ENCODE measurements at places on chromosomes 11 and 22.

DNA sequence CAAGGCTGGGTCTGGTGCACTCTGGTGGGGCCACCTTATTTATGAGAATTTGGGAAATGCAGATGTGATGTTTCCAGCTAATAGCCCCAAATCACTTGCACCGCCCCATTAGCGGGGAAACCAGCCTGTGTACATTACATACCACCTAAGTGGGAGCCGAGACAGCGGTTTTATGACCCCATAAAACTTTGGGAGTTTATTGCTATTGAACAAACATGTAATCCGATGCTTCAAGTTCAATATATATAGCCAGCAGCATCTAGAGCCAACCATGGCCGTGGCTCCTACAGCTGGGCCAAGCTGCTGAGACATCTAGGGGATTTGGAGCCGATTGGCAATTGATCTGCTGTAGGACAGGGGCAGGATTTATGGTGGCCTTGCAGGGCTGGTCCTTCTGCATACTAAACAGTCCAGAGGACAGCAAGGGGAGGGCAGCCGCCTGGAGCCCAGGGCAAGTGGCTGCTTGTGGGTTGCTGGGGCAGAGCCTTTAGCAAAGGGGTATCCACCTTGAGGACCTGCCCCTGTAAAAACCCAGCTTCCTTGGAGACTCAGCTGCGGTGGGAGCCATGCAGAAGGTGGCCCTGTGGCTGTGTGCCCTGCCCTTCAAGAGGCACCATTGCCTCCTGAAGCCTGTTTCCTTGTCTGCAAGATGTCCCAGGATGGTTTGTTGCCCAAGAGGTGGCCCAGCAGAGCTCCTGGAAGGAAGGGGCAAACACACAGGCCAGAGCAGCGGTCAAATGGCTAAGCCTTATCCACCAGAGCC is 47.9 kb upstream of the CCDC188 start:
- DNase-seq: no peak

- no peak for DNase-seq
These were observed 2.2 kb upstream of the VPS11 start for GRCh38 chr11:119065369-119065768.

DNA sequence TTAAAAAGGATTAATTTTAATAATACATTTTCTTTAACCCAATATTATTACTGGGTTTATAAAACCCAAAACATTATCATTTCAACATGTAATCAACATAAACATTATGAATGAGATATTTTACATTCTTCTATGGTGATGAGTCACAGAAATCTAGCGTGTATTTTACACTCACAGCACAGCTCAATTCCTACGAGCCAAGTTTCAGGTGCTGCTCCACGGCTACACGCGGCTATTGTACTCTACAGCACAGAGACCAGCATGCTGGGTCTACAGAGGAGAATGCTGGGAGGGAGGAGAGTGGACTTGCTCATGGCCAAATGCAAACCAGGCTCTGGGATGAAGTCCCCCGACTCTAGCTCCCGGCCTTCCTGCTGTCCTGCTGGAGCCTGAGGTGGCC is 72.0 kb upstream of the LMO1 start:
- DNase-seq: no peak

DNA sequence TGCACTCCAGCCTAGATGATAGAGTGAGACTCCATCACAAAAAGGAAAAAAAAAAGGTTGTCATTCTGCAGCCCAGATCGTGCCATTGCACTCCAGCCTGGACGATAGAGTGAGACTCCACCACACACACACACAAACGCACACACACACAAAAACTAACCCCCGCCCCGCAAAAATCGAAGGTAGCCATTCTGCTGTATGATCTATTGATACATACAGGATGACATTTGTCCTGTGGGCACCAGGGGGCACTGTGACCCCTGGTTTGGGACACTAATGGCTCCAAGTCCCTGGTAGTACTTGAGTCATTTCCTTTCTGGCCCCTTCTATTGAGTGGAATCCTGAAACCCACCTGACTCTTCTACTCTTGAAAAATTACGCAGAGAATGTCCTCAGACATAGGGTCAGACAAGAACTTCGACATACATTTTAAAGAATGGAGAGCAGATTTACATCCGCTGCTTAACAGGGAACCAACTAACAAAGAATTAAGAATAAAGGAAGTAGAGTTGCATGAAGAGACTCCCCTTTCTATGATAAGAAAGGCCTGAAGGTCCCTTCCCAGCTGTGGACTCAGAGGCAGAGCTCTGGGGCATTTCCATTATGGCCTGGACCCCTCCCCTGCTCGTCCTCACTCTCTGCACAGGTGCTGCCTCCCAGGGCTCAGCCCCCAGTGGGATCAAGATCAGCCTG is 35.0 kb upstream of the PRAME start:
- DNase-seq: peak; percentile 19

- peak; percentile 57 for DNase-seq
These were observed 1.8 kb upstream of the RASGRP2 start for GRCh38 chr11:64745521-64746328.

- DNase-seq: peak; percentile 40
These were observed 105.3 kb upstream of the HSD17B12 start for GRCh38 chr11:43574949-43575912.

DNA sequence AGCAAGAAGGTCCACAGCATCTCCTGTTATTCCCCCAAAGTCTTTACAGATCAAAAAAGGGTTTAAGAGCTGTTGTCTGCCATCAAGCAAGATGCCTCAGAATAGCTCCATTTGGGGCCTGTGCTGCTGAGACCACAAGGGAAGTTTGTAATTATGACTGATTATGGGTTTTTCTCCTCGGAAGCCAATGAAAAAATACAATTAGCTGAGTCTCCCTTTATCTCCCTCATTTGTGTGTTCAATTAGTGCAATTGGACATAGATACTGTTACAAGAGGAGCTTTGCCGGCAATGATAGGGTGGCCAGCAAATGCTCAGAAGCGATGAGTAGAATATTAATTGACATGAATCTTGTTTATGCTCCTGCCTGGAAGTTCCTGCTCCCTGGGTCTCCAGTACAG is 83.7 kb downstream of the COMMD9 start:
- no peak for DNase-seq

- no peak for DNase-seq
These were observed 30.8 kb downstream of the SYTL2 start for GRCh38 chr11:85779956-85780640.

DNA sequence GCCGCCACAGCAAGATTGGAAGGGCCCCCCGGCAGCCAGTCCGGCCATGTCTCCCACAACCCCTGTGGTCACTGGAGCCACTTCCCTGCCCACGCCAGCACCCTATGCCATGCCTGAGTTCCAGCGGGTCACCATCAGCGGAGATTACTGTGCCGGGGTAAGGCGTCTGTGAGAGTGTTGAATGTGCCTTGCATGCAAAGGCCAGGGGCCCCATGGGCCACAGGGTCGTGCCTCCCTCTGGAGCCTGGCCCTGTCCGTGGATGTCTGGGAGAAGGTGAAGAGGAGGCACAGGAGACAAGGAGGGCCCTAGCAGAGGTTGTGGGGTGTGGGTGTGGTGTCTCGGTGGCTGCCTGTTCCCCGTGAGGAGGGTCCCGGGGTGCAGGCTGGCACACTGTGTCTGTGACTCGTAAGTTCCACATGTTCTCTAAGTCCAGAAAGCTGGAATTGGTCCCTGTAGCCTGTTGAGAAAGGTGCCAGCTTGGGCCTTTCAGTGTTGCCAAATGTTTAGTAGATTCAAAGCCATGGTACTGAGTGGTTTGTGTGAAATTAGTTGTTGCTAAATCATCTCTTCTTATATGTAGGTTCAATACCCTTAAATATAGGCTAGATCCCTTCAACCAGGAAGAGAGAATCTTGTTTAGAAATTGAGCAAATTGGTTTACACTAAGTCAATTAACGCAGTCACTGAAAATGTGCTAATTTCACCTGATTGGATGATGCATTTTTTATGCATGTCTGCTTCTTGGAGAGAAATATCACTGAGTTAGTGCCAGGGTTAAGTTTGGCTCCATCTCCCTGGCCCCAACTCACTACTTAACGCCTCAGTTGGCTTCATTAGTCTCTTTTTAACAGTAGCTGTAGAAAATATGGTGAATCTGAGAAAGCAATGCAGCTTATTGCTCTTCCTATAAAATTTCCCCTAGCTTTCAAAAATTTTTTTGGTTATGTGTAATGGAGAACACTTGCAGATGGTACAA is 23.8 kb downstream of the AMPD3 start:
- no peak for DNase-seq

DNA sequence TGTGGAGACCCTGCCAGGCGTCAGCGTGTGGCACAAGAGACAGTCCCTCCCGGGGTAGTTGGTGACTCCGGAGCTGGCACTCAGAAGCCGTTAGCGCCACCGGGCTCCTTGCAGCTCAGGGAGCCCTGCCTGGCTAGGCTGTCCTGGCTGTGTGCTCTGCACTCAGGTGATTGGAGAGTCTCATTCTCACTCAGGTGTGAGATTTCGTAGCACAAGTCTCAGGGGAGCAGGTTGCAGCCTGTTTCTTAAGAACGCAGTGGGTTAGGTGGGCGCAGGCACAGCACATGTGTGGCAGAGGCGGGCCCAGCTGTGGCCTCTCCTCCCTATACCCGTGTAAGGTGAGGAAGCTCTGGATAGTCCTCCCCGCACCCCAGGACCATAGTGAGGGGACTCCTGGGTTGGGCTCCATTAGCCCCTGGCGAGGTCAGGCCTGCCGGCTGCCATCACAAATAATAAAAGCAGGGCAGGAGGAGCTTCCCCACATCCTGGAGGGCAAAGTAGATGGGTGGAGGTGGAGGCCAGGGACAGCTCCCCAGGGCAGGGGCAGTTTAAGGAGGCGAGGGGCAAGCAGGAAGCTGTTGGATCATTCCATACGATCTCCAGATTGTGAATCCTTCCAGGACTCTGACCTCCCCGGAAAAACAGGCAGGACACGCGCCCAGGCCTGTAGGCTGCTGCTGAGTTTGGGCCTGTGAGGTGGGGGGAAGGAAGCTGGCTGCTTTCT is 39.4 kb downstream of the SBF1 start:
- DNase-seq: no peak

DNA sequence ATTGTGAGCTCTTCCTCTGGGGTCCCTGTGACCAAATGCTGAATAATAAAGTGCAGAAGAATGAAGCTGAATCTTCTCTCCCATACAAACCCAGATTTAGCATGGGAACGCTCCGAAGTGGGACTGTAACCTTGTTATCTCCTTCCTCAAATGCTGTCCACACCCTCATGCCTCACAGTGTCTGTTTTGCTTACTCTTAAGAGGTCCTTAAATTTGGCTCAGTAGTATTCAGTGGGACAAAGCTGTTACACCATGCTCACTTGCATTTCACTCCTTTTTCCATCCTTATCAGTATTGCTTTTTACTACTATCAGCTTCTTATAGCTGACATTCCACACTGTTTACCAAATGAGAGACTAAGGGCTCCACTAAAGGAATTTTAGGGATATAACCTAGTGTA is 13.8 kb upstream of the AMOTL1 start:
- no peak for DNase-seq

GRCh38 chr11:2842876-2843275 is 42.7 kb downstream of the CDKN1C start:
- no peak for DNase-seq

DNA sequence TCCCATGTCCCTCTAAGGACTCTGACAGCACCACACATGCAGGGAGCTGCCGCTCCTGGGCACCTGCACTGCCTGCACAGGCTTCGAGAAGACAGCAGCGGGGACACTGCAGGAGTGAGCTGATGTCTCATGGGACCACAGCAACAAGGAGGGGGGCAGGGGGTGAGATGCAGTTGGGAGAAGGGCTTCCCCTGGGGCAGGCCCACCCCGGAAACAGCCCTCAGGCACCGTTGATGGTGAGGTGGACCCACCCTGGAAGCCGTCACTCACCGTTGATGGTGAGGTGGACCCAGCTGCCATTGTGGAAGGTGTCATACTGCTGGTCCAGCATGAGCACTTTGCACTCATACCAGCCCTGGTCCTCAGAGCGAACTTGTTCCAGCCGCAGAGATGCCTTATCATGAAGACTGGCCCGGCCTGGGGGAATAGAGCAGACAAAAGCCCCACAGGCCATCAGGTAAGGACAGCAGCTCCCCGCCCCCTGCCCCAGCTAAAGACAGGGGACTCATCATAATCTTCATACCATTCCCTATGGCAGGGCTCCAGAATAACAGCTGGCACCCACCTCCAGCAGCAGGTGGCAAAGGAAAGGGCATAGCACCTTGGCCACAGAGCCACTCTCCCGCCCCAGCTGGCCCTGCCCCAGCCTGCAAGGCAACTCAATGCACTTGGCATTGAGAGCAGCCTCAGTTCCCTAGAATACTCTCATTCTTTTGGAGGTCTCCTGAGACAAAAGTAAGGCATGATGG is 12.6 kb downstream of the IGSF9B start:
- DNase-seq: no peak

- no peak for DNase-seq
These were observed 2.5 kb downstream of the TP53AIP1 start for GRCh38 chr11:128940156-128940555.

GRCh38 chr11:90916706-90917105 is 693.9 kb upstream of the CHORDC1 start:
- no peak for DNase-seq

DNA sequence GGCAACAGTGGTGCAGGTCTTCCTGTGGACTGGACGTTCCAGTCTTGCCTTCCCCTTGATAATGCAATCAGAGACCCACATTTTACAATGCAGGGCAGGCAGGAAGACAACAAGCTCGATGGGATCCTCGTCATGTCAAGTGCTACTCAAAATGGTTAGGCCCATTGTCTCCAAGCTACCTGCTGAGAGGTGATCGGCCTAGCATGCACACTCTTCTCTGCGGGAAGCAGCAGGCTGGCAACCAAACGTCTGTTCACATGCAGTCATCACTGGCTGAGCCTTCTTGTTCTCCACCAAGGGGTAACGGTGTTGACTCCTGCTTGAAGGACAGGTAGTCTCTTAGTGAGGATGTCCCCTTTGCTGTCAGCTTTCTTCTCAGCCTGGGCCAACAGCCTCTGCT is 25.5 kb upstream of the CD82 start:
- DNase-seq: no peak

GRCh38 chr11:76229690-76230240 is 23.5 kb upstream of the WNT11 start:
- DNase-seq: no peak

Data from hematopoietic multipotent progenitor cell (in vitro differentiated cells).